ENCODE measurements at places on chromosomes 12 and 14.

DNA sequence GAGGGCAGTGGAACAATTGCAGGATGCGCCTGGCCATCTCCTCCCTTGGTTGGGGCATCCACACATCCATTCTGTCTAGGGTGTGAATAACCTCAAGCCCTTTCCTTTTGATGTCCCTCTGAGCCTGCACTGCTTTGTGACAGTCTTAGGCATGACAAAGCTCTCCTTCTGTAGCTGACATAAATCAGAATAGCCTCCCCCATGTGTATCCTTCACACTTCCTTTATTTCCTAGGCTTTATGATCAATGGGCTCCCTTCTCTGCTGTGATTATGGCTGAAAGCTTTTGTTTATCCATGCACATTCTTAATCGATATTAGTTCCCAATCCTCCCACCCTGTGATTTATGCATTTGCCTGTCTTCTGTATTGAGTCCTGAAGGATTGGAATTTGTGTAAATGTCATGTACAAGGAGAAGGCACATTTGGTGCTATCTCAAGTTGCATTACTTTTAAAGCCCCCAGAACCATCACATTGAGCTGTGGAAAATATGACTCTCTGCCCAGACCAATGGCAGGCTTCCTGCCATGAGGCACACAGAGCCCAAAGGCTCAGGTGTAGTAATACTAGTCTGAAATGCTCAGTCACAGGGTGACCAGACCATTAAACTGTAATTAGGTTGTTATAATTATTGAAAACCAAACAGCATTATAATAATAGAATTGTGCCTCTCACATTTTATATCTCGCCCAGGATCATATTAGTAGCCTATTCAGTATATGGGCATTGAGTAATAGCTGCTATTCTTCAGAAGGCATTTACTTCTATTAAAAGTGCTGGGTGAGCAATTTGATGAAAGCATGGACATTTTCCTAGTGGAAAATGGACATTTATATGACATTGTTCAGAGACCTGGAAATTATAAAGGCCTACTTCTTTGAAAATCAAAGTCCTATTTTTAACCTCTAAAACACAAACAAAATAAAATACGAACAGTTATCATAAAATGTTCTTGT lies 14.0 kb downstream of the EMP1 start:
- no peak for DNase-seq

DNA sequence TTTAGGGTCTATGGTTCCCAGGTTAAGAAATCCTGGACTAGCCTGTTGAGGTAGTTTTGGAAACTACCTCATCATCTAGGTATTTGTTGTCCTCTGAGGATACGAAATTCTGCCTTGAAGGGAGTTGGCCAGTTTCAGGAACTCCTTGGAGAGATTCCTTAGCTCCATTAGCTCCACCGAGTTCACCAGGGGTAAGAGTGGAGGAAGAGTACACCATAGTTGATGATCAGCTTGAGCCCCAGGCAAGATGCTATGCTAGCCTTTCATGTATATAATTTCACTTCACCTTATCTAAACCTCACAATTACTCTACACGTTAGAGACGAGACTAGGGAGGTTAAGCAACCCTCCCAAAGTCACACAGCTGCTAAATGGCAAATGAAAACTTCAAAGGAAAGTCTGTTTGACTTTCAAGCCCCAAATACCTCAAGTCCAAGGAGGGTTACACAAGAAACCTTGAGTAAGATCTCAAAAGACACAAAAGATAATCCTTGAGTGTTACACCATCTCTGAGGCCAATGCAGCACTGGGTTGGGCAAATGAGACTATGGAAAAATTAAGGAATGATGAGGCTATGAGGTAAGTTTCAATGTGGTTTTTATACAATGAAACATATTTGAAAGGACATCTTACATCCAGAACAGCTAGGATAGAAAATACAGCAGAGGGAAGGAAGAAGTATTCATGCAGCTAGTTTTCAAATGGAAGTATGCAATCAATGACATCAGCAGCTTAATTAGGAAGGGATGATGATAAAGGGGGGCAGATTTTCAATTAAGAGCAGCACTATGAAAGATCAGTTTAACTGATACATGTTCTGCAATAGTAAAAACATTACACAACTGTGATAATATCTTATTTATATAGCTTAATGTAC lies 97.2 kb upstream of the KRAS start:
- DNase-seq: no peak

DNA sequence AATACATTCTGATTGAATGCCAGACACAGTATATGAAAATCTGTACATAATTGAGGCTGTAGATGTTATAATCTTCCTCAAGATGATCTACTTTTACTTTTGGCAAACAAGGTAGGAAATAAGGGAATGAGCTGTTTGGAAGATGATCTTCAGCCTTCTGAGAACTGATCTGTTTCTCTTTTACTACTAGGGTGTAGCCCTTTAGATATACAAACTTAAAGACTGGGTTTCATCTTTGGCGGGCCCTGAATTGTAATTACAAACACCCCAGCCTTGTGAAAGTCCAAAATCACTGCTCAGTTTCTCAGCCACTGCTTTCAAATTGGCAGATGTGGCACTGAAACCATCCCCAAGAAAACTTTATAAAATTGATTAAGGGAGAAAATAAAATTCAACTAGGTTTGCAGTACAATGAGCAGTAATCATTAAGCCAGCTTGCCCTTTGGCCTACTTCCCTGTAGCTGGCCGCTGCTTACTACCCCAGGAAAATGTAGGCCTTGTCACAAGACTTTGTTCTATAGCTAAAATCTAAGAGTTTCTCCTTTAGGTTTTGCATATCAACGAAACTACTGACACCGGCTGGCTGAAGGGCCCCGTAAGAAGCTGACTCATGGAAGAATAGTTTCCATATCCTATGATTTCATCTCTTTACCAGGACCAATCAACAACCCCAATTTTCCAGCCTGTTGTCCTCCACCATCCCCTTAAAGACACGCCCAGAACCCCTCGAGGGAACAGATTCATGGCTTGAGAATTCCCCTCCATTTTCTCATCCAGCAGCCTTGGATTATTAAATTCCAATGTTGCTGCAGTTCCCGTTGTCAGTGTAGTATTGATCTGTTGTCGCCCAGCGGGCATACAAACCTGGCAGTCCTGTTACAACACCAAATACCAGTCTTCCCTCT lies 210.8 kb downstream of the PCNX1 start:
- no peak for DNase-seq

DNA sequence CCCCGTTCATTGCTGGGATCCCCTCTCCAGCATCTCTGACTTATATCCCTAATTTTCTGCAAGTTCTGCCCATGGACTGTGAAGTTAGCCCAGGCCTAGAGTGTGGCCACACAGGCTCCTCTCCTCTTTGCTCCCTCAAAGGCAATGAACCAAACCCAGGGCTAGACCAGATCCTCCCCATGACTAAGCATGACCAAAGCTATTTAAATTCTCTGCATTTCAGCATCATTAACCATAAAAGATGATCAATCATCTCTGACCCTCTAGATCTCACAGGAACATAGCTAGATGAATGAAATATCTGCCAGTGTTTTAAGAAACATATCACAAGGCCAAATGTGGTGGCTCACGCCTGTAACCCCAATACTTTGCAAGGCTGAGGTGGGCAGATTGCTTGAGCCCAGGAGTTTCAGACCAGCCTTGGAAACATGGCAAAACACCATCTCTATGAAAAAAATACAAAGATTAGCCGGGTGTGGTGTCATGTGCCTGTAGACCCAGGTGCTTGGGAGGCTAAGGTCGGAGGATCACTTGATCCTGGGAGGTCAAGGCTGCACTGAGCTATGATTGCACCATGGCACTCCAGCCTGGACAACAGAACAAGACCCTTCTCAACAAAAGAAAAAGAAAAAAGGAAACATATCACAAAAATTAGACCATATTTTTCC lies 2.2 kb upstream of the KRT3 start:
- DNase-seq: no peak

- DNase-seq: no peak
Measured at GRCh38 chr14:33691907-33692306, 259.0 kb downstream of the EGLN3 start.

- no peak for DNase-seq
Measured at GRCh38 chr14:101111620-101112290, 208.2 kb upstream of the RTL1 start.

- no peak for DNase-seq
Measured at GRCh38 chr14:36451310-36452065, 68.5 kb downstream of the NKX2-1 start.

GRCh38 chr12:5088586-5089264 lies 45.0 kb downstream of the KCNA5 start:
- no peak for DNase-seq

DNA sequence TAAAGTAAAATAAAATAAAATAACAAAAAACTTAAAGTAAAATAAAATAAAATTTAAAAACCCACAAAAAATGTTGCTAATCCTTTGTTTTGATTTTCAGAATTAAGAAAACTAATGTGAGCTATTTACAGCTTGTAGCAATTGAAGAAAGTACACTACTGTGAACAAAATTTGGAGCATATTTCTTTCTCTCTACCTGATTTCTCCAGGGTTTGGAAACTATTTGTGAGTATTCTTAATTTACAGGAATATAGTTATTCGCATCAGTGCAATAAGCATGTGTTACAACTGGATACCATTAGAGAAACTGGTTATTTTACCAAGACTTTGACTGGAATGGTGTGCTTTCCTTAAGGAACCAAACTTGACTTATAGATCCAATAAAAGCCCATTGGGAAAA lies 86.1 kb upstream of the CNOT2 start:
- no peak for DNase-seq

GRCh38 chr14:62247266-62247665 lies 485.0 kb downstream of the SNAPC1 start:
- DNase-seq: no peak

DNA sequence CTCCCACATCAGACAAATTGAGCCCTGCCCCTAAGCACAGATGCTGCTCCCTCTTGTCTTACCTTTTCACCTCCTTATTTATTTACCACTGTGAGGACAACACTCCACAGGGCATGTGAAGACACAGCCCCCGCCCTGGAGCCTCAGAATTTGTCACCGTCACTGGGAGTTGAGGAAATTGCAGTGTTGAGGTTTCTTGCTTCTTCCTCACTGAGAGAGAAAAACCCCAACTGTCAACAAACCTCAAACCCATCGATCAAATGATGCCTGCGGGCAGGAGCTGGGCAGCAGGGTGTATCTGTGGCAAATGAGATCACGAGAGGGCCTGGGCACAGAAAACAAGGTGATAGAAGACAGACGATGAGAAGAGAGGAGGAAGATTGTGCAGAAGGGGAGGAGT lies 30.5 kb upstream of the PLEKHG3 start:
- no peak for DNase-seq

DNA sequence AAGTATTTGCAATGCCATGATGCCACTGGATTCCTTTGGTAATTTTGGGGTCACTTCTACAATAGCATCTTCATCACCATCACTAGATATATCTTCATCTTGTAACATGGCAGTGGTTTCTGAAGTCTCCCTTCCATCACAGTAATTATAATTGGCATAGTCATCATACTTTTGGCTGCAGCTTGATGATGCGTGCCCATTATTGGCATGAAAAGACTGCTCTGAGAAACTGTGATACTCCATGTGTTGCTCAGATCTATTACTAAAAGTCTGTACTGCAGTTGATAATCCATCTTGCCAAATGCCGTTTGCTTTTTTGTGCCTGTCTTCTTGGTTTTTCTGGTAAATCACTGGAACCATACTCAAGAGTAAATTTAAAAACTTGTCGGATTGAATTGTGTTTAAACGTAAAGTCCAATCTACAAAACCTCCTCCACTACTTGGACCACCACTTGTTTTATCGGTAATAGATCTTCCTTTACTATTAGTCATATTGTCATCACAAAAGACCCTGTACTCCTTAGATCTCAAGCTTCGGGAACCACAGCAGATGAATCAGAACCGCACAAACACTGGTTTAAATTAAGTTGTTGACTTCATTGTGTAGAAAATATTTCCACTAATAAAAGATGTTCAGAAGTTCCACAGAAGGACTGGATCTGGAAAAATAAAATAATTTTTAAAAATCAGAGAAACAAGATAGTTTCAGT lies 29.9 kb downstream of the SLC41A2 start:
- DNase-seq: no peak

- no peak for DNase-seq
Measured at GRCh38 chr12:15522574-15523187, 200.4 kb downstream of the PTPRO start.

- no peak for DNase-seq
Measured at GRCh38 chr12:102958073-102958829, 777 bp downstream of the ASCL1 start.

DNA sequence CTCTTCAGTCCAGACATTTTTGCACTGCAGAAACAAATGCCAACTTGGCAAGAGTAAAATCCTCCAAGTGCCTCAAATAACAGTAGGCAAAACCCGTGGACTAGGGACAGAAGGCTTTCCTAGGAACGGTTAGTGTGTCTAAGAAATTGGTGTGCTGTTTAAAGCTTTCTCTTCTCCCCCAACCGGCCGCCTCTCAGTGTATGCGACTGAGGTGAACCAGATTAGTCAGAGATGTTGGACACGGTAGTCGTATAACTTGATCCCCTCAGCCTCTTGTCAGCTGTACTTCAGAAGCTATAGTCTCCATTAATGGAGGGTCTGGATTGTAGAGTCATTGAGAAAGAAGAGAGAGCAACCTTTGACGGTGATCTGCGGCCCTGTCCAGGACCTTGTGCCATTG lies 21.7 kb downstream of the PPFIBP1 start:
- DNase-seq: no peak

GRCh38 chr12:39840422-39840821 lies 220.8 kb upstream of the ABCD2 start:
- no peak for DNase-seq

DNA sequence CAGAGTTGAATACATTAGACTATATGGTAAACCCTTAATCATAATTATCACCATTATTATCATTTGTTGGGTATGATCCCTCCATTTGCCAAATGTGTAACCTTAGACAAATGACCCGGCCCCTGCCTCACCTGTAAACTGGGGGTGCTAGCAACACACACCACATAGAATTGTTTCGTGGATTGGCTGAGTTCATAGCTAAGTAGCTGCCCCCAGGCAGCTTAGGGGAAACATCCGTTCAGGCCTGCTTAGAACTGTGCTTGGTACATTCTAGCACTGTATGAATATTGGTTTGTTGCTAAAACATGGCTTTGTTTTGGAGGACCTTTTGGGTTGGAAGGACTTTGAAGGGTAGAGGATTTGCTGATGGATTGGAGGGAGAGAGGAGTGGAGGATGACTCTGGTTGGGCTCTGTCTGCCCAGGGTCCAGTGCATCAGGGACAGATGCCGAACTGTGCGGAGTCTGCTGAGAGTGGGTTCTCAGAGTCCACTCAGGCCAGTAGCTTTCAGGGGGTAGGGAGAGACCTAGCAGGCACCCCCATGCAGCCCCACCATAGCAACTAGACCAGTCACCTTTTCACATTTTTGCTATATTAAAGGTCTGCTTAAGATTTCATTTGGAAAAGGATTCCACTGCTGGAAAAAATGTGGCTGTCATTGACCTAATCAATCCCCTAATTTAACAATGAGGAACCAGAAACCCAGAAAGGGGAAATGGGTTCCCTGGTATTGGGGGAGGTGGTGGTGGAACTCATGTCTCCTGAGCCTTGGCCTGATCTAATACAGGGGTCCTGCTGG lies 2.2 kb downstream of the RIN3 start:
- no peak for DNase-seq

GRCh38 chr12:6161124-6161882 lies 36.8 kb upstream of the VWF start:
- no peak for DNase-seq
